ENCODE measurements at places on chromosomes 11 and 22.

GRCh38 chr11:2805388-2806056, 80.1 kb downstream of the CDKN1C start:
- no peak for DNase-seq

GRCh38 chr11:76172583-76172982, 33.7 kb downstream of the WNT11 start:
- peak; percentile 34 for DNase-seq

DNA sequence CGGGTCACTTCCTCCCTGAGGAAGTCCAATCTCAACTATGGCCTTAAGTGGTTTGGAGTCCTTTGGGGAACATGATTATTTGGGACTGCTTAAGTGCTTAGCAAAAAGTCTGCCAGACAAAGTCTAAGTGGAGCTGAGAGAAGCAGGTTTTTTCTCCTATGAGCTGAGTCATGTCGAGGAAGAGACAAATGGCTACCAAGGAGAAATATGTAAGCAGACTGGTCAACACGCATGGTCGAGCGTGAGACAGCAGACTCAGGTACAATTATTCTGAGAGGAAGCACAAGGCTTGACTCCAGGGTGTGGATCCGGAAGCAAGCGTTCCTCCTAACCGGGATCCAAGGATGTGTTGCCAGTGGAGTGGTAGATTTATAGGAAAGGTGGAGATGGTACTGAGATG, 30.6 kb downstream of the UBASH3B start:
- no peak for DNase-seq

DNA sequence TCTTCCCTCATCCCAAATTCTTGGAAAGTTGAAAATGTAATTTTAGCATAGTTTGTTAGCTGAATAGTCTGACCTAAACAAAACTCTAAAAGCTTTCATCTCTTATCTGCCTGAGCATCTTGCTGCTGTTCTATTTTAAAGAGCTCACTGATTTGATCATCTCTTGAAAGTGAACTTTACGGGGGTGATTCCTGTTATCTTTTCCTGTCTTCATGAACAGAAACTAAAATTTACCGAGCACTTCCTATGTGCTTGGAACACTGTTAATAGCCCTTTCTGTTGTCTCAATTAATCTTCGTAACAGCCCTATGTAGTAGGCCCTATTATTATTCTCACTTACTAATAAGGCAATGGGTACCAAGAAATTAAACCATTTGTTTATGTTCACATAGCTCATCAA, 12.3 kb downstream of the AMOTL1 start:
- no peak for DNase-seq

- no peak for DNase-seq
These were observed 19.0 kb upstream of the MPPED2 start for GRCh38 chr11:30605036-30605605.

DNA sequence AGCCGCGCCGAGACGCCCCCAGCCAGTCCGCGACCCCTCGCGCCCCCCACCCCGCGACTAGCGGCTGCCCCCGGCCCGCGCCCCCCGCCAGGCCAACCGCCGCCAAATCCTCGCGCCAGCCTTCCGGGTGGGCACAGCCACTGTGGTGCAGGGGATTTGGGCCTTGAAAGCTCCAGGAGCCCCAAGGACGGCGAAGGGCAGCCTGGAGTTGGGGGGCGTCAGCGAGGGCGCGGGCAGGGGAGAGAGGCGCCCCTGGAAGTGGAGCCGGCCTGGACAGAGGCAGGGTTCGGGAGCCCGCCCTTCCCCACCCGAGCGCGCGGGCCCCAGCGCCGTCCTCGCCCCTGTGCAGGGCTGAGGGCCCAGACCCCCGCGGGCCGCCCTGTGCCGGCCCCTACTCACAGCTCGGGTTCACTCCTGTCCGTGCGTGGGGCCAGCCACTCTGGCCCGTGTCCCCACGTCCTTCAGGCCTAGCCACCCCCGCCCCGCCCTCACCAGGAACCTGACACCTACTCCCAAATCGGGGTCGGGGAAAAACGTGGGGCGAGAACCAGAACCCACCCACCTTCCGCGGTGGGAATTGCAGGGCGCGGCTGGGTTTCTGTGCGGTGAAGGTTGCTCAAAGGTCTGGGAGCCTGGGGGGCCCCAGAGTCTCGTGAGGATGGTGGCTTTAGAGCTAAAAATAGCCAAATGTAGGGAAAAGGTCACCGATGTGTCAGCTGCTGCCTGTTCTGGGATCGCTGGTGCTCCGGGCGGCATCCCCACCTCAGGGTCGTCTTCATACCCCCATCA, at the start of gene CPT1B:
Gene CPT1B, minus strand, starts transcription at position 441 of the 789 bp plus-strand sequence. CDS start 512 bp downstream, outside the sequence.
- DNase-seq, result no peak

DNA sequence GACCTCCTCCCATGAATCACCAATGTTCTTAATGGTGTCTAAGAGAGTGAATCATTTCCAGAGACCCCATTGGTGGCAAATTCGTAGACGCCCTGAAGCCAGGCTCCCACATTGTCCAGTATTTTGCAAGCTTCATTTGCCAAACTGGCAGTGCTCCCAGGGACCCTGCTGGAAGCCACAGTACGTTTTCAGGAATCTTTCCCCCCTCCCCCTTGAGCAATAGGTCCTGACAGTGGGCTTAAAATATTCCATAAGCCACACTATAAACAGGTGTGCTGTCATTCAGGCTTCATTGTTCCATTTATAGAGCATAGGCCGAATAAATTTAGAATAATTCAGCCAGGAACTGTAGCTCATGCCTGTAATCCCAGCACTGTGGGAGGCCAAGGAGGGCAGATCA, 125.3 kb downstream of the MORC2 start:
- no peak for DNase-seq

Data from NCI-H1694 treated with DMSO at 0.1 percent for 48 hours (cell line).